ENCODE measurements at places on chromosomes 7 and 10. TPM values are rescaled to one million over a fixed set of nuclear protein-coding genes. Genes with fewer than 3 reads are reported as not detected.

LRIT1 gene
- total RNA-seq = not detected

STAG3 gene
- 0.18 TPM for total RNA-seq

CYP2C8 gene
- total RNA-seq = not detected

CHST15 gene
- total RNA-seq = 7.1 TPM

MRC1 gene
- 0.02 TPM for total RNA-seq

NCF1 gene
- 0.18 TPM for total RNA-seq

EPO gene
- not detected for total RNA-seq
